Left ventricle myocardium superior (tissue), 1 donor: ENCODE measurements at places on chromosomes 3 and 15. TPM values are rescaled to one million over a fixed set of nuclear protein-coding genes. Genes with fewer than 3 reads are reported as not detected.

SLC12A1 gene
- not detected for total RNA-seq

CADPS gene
- 14.3 TPM for total RNA-seq

FRMD4B gene
- total RNA-seq = 14.0 TPM

NRG4 gene
- not detected for total RNA-seq

SMAD3 gene
- total RNA-seq = 16.7 TPM

CHST2 gene
- total RNA-seq = 1.7 TPM

SUMF1 gene
- total RNA-seq = 6.8 TPM

MON1A gene
- 8.1 TPM for total RNA-seq
